Amniotic stem cell (primary cell): ENCODE measurements at places on chromosomes 13 and 19.

GRCh38 chr13:33129094-33129832, 113.0 kb downstream of the KL start:
- DNase-seq = no peak

- DNase-seq = no peak
These were observed 80.7 kb downstream of the RNASEH2B start for GRCh38 chr13:50990065-50990817.

DNA sequence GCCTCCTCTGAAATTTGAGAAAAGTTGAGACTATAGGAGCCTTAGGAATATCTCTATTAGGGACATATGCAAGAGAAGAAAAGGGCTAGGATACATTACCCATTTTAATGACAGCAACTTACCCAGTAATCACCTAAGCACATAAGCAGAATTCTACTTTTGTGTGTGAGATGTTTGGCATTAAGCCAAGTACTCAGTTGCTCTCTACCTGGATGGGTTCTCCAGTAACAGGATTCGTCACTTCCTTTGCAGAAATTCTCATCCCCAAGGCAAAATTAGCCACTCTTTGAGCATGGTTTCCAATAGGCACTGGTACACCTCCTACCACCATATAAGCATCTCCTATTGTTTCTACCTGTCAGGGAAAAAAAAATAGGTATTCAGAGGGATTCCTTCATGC, 95.1 kb downstream of the C13orf42 start:
- no peak for DNase-seq

- DNase-seq = no peak
These were observed 240.9 kb upstream of the RFC3 start for GRCh38 chr13:33577007-33577406.

- no peak for DNase-seq
These were observed 37.6 kb downstream of the ZNRF4 start for GRCh38 chr19:5492635-5493409.

DNA sequence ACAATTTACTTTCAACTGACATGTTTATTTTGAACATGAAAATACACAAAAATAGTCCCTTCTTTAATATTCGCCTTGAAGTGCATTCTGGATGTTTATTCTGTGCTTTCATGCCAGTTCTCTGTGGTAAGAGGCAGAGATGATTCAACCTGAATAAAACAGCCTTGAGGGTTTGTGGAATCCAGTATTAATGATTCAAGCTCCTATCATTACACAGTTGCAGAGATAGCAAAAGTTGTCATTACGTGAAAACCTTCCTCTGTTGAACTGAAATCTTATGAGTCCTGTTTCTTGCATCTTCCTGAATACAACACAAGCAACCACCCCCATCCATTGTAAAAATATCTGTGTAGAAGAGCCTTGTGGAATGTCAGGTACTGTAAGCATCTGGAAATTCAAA, 142.3 kb upstream of the HTR2A start:
- DNase-seq = no peak

DNA sequence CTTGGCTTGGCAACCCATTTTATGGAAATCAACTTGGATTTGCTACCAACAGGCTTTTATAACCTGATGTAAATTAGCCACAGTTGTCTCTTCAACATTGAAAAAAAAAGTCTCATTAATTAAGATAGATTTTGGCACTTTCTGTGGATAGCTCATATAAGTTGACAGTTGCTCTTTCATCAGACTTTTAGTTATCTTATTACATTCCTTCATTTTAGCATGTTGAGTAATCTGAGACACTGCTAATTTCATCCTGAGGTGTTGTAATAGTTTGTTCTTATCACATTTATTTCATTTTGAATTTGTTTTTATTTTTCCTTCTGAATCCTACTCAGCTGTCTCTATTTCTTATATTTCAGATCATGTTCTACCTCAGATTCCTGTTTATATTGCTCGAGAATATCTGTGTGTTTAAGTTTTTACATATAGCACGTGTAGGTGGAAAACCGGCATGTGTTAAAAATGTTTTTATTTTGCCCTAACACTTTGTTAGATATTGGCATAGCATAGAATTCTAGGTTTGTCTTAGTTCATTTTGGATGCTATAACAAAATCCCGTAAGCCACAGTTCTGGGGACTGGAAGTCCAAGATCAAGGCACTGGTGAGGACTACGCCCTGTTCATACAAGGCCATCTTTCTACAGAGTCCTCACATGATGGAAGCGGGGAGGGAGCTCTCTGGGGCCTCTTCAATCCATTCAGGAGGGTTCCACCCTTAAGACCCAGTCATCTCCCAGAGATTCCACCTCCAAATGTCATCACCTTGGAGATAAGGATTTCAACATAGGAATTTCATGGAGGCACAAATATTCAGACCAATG, 239.4 kb downstream of the COL4A1 start:
- DNase-seq = no peak

- DNase-seq = no peak
These were observed 148.9 kb downstream of the USP12 start for GRCh38 chr13:27022571-27023311.

DNA sequence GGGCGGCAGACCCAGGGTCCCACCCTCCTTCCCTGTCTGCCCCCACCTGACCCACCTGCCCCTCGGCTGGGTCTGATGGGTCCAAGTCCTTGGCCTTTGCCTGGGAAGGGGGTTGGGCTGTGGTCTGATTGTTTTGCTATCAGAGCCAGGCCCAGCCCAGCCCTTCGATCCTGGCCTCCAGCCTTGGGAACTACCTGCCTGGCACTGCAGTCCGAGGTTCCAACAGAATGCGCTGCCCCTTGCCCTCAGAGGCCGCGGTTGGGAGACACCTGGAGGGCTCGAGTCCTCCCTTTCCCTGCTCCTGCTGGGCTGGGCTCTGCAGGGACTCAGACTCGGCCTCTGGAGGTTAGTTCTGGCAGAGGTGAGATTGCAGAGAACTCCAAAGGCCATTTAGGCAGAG, 1.6 kb downstream of the CCL25 start:
- no peak for DNase-seq

GRCh38 chr19:48633148-48634035, 3.8 kb downstream of the DBP start:
- DNase-seq = no peak

DNA sequence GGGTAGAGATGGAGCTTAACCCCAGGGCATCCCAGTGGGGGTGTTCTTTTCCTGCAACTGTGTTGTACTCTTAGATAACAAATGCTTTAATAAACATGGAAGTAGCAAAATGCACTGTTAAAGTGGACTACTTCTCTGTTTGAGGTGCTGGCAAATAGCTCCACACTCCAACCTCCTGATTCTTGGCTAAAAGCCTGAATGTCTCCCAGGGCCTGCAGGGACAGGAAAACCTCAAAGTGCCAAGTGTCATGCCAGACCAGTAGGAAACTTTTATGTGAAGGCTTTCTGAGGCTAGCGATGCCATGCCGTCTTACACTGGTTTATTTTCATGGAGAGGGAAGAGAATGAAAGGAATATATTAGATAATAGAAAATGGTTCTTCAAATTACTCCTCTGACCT, 6.8 kb downstream of the FREM2 start:
- no peak for DNase-seq

DNA sequence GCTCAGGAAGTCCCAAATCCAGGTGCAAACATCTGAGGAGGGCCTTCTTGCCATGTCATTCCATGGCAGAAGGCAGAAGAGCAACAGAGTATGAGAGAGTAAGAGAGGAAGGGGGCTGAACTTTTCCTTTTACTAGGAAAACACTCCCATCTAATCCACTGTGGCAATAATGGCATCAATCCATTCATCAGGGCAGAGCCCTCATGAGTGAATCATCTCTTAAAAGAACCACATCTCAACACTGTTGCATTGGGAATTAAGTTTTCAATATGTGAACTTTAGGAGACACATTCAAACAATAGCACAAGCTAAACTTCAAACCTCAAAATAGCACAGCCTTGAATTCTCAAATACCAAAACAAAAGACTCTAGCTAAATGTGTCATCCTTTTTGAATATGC, 264.5 kb downstream of the KCTD12 start:
- no peak for DNase-seq

DNA sequence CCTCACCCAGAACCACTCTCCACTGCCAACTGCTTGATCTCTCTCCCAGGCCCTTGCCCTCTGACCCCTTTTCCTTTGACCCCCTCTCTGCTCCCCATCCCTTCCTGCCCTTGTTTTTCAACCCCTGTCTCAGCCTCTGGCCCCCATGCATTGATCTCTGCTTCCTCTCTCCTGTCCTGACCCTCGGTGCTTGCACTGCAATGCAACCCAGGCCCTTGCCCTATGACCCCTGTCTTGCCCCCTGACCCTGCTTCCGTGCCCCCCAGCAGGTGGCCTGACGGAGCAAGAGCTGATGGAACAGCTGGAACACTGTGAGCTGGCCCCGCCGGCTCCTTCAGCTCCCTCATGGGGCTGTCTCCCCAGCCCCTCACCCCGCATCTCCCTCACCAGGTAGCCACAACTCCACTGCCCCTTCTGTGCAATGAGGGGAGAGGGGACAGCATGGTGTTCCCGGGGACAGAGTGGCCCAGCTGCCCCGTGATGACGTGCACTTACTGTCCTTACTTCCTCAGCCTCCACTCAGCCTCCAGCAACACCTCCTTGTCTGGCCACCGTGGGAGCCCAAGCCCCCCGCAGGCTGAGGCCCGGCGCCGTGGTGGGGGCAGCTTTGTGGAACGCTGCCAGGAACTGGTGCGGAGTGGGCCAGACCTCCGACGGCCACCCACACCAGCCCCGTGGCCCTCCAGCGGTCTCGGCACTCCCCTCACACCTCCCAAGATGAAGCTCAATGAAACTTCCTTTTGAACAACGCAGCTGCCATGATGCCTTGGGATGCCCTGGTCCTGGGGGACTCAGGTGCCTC, 10.5 kb upstream of the LTBP4 start:
- DNase-seq = no peak

- DNase-seq = no peak
These were observed 371.9 kb downstream of the KCNRG start for GRCh38 chr13:50387051-50387581.
